ENCODE measurements at places on chromosomes 3 and 15.

GRCh38 chr3:187211532-187212195 is 14.4 kb downstream of the RTP1 start:
- DNase-seq: no peak

GRCh38 chr3:4948395-4948794 is 30.8 kb upstream of the BHLHE40 start:
- DNase-seq: no peak

DNA sequence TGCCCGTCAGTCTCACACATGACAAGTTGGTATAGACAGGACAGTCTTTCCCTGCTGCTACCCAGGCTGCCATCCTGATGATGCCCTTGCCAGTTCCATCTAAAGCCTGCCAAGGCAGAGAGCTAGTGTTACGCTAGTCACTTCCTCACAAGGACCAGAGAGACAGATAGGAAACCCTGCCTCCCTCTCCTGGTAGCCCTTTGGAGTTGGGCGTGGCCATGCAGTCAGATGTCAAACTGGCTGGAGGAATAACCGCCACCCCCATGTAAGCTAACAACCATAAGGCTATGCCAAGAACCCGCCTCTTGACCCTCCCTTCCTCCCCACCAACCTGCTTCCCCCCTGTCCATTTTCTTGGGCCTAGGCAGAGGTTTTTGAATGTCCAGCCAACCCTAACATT is 2.8 kb downstream of the TMEM115 start:
- DNase-seq: no peak

GRCh38 chr15:73424506-73424905 is 18.5 kb upstream of the REC114 start:
- no peak for DNase-seq

DNA sequence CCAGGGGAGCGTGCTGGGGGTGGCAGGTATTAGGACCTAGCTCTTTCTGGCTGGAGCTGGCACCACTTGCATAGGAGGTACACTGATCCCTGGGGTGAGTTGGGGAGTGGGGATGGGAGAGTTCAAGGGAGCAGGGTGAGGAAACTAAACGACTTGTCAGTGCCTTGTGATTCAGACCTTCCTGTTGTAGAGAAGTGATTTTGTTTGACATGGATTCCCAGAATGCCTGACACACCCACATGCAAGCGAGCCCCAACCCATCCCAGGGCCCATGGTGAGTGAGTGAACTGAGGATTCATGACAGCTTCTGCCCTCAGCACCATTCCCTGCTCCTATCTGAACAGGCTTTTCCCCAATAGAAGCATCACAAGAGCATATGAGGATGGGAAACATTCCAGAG is 15.6 kb upstream of the UBE2Q2 start:
- DNase-seq: no peak

DNA sequence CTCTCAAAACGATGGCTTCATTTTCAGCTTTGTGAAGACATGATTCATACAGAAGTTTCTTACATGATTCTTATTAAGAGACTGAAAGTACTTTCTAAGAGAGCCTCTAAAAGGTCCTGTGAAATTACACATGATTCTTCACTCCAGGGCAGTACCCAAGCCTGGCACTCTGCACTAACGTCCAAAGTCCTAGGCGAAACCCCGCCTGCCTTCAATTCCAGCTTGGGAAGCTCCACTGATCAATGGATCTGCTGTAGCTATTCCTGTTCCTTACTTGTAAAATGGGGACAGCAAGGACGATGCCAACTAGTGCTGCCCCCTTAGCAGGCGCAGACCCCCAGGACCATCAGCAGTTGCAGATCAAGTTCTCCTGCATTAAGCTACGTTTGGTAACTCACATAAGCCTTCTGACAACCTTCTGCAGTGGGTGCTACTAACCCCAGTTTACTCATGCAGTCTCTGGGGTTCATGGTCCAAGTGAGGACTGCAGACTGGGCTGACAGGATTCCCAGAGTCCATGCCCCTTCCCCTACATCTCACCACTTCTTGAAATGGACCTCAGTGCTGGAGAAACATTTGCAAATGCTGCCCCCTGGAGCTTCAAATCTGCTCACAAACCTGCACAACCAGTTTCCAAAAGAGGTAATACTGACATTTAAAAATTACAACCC is 10.6 kb downstream of the CHCHD4 start:
- DNase-seq: no peak

DNA sequence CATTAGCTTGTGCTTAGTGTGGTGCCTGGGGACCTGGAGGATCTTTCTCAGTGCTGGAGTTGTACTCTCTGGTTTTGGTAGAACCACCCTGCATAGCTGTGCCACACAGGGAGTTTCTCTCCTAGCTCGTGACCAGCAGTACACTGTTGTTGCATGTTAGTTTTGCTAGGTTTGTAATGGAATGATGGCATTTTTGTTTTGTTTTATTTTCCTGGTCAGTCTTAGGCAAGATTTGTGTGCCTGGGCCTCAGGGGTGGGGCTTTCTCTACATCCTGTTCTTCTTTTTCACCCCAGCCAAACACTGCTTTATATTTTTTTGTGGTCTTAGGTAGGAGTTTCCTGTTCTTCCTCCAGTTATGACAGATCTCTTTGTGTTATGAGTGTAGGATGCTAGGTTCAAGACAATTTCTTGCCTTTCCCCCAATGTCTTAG is 534.5 kb upstream of the KCNMB2 start:
- DNase-seq: no peak

DNA sequence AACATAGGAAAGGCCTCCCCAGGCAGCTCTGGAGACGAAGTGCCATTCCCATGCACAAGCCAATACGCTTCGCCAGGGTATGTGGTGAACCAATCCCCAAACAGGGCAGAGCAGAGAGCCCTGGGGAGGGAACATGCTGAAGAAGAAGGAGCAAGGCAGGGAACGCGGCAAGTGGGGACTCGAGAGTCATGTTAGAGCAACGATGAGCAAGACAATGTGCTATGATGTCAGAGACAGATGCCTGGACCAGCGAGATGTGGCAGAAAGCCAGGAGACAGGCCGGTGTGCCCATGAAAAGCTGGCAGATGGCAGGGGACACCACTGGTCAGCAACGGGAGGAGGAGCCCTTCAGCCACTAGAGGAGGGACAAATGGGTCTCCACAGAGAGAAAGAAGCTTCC is 39.6 kb downstream of the NIPA2 start:
- DNase-seq: no peak

GRCh38 chr3:175288621-175289020 is 429.5 kb downstream of the NAALADL2 start:
- DNase-seq: no peak

- DNase-seq: no peak
These were observed 193.6 kb downstream of the UACA start for GRCh38 chr15:70569714-70570231.

DNA sequence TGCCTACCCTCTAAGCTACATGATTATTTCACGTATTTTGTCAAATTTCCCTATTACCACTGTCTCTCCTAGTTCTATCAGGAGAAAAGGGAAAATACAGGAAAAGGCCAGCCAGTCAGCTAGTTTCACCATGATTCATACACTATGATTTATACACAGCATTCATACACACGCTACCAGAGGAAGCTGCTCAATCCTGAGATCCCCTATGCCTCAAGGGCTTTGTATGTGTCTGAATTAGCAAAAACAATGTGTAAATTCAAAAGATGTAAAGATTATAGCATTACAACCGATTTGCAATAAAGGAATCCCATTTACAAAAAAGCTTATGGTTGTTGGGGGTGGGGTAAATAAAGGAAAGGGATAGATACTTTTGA is 3.1 kb upstream of the ACKR4 start:
- DNase-seq: no peak

- no peak for DNase-seq
These were observed 27.9 kb upstream of the SV2B start for GRCh38 chr15:91072161-91072560.

- DNase-seq: no peak
These were observed 42.4 kb upstream of the ETV5 start for GRCh38 chr3:186151077-186151971.

- no peak for DNase-seq
These were observed 100.1 kb downstream of the TPRA1 start for GRCh38 chr3:127490271-127491023.

DNA sequence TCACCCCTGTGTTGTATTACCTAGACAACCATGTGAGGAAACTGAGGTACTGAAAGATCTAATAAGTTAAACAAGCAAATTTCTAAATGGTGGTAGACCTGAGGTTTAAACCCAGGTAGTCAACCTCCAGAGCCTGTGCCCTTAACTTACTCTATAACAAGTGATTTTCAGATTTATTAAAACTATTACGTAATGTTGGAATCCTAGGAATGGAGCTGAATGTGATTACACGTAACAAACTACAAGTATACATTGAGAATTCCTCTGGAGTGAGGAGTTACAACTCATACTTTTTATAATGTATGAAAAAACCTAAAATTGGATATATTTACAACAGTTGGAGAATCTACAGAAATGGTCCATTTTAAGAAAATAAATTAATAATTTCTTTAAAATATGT is 18.0 kb downstream of the FAM98B start:
- no peak for DNase-seq

- DNase-seq: no peak
These were observed 121.7 kb downstream of the CBLB start for GRCh38 chr3:105747060-105747541.

DNA sequence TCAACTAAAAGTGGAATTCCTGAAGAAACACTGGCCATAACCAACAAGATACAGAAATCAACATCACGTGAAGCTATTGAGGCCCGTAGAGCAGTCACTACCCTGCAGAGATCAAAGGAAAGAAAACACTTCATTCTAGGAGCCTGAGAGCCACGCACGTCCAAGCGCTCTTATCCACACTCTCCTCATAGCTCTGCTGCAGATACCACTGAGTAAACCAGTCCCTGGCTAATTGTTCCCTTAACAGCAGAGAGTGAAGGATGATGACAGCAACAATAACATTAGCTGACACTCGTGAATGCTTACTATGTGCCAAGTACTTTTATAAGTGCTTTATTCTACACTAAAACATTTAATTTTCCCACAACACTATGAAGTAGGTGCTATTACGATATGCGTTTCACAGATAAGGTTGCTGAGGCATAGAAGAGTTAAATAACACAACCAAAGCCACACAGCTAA is 271.0 kb upstream of the GADL1 start:
- peak; percentile 96 for DNase-seq

- DNase-seq: no peak
These were observed 14.1 kb downstream of the ANKRD34C start for GRCh38 chr15:79296583-79296982.

GRCh38 chr3:108513961-108514360 is 3.6 kb upstream of the MYH15 start:
- DNase-seq: no peak

GRCh38 chr3:193824365-193824764 is 231.4 kb downstream of the OPA1 start:
- no peak for DNase-seq

All from NCI-H2029 treated with DMSO at 0.1 percent for 48 hours (cell line).